Renal cortical epithelial cell (primary cell): ENCODE measurements at places on chromosomes 13 and 19. TPM values are rescaled to one million over a fixed set of nuclear protein-coding genes. Genes with fewer than 3 reads are reported as not detected.

ERICH4 gene
- total RNA-seq = not detected in 2 replicates

- peak; percentile 68 for DNase-seq
These were observed at the start of gene ZNF579 for GRCh38 chr19:55580628-55581144. ZNF579 (minus strand) TSS chr19:55580848; CDS start chr19:55579639, 1,209 bp downstream.

LRRC8E gene
- 11.1 and 14.8 TPM in 2 replicates for total RNA-seq

GRCh38 chr19:995051-995827 is 5.0 kb upstream of the GRIN3B start:
- peak; percentile 78 for DNase-seq

DNA sequence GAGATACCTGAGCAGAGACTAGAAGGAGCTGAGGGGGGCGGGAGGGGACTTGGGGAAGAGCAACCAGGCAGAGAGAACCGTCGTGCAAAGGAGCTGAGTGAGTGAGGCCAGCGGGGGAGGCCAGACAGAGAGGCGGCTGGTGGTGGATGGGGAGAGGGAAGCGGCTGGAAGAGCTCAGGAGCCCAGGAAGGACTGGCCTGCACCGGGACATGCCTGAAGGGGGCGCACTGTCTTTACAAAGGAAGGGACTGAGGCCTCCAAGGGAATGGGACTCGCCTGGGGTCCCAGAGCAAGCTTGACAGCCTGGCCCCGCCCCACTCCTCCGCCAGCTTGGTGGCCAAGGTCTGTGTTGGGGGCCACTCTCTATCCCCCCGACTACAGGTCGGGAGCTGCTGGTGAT is 14.9 kb downstream of the ONECUT3 start:
- peak; percentile 4 for DNase-seq

SOX1 gene
- not detected in 2 replicates for total RNA-seq

GRCh38 chr13:67076378-67076777 is 153.8 kb downstream of the PCDH9 start:
- DNase-seq = peak; percentile 51

DNA sequence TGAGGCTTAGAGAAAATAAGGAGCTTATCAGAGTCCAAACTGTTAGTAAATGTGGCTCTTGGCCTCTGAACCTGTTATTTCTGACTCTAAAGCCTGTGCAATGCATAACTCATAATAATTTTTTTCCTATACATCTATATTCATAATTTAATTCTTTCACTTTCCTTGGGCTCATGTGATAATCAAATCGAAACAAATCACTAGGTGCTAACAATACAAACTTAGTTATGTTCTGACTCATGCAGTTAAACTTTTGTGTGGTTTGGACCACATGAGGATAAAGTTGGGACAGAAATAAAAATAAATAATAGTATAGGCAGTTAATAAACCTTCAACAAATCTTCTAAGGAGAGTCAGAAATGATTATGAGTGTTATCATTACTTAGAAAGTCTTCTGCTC is 1629.0 kb downstream of the OLFM4 start:
- DNase-seq = no peak

DNA sequence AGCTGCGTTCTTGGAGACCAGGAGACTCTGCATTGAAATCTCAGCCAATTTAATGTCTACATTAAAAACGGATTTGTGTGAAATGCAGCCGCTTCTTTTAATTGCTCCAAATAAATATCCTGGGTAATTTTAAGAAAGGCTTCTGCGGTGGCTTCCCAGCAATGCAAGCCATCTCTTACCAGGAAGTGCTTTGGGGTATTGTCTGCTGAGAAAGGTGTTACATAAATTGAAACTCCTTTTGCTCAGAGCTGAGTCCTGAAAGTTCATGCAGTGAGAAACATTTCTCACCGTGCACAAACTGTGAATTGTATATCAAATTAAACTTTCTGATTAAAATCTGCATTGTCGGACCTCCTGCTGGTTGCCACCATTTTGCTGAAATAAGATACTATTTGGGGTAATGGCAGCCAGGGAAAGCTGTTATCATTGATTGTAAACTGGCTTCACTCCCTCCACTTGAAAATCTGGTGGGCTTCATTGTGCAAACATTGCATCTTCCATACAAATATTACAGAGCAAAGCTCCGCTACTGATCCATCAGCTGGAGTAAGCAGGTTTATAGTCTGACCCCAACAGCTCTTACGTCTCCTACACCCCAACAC is 59.5 kb downstream of the ZIC5 start:
- DNase-seq = no peak

- DNase-seq = peak; percentile 77
These were observed 6.4 kb downstream of the KLF16 start for GRCh38 chr19:1856698-1857603.
